ENCODE measurements at places on chromosomes 5 and 9.

GRCh38 chr5:132063090-132063911 lies 2.8 kb downstream of the IL3 start:
- DNase-seq, result peak; percentile 32

GRCh38 chr5:120080781-120081180 lies 383.3 kb upstream of the PRR16 start:
- no peak for DNase-seq

DNA sequence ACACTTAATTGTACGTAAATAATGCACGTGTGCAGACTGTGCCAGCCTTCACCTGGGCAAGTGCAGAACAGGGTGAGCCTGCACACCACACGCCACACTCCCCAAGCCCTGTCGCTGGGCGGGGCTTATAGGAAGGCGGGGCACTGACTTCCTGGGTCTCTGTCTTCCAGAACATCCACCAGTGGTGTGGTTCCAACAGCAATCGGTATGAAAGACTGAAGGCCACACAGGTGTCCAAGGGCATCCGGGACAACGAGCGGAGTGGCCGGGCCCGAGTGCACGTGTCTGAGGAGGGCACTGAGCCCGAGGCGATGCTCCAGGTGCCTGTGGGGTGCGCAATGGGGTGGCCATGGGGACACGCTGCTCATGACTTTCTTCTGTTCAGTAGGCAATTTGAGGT lies 44.2 kb downstream of the GSN start:
- DNase-seq, result no peak

DNA sequence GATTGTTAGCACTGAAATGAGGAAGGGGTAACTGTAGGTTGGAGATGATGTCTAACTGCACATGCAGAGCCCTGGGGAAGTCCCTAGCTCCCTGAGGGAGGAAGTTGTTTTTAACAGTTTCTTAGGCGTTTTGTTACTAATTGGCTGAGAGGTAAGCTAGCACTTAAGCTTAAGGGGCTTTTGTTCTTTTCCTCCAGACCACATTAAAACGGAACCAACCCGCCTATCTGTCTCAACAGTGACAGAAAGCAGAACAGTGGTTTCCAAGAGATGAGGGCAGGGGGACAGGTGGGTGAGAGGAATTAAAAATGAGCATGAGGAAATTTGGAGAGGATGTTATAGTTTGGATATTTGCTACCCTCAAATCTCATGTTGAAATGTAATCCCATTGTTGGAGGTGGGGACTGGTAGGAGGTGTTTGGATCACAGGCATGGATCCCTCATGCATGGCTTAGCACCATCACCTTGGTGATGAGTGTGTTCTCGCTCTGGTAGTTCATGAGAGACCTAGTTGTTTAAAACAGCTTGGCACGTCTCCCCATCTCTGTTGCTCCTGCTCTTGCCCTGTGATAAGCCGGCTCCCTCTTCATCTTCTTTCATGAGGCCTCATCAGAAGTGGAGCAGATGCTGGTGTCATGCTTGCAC lies 38.9 kb downstream of the LYRM7 start:
- no peak for DNase-seq

DNA sequence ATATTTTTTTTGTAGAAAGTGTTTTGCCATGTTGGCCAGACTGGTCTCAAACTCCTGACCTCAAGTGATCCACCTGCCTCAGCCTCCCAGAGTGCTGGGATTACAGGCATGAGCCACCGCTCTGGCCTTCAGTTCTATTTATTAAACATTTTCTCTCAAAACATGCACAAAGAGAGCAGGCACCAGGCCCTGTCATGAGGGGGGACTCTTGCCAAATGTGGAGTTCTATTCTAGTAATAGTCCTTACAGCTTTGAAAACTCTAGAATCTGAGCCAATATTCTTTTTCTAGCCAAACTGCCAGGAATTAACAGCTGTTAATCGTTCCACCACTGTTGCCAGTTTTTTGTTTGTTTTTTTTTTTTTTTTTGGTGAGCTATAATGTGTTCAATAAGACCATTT lies 124.6 kb downstream of the TARS1 start:
- no peak for DNase-seq

DNA sequence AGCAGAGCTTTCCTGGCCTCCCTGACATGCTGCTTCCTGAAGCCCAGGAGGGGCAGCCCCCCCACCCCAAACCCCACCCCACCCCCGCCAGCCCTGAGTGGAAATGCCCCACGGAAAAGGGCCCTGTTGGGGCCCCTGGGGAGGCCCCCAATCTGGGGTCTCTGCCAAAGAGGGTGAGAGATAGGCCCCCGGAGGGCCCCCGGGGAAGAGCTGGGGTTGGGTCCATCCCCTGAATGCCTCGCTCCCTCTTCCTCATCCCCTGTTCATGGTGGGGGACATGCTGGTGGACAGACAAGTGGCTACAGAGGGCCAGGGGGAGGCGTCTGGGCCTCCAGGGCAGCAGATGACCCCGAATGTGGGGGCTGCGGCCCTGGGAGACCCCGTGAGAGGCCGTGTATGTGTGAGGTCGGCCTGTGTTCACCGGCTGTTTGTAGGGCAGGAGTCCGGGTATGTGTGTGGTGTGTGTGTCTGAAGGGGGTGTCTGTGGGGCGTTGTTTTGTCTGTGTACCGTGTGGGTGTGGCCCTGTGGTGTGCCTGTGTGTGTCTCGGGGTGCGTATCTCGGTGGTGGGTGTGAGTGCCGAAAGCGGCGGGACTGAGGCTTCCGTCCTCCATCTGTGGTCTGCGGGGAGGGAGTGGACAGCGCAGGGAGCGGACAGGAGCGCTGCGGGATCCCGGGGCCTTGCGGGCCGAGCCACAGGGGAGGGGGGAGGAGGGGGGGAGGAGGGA lies 11.3 kb downstream of the C9orf50 start:
- DNase-seq, result no peak

All from NT2/D1 (cell line).